ENCODE measurements at places on chromosomes 11 and 22.

- no peak for DNase-seq
Observed at GRCh38 chr11:73221451-73221850, 3.4 kb downstream of the P2RY2 start.

- DNase-seq, result no peak
Observed at GRCh38 chr22:39275814-39276439, 31.1 kb upstream of the PDGFB start.

DNA sequence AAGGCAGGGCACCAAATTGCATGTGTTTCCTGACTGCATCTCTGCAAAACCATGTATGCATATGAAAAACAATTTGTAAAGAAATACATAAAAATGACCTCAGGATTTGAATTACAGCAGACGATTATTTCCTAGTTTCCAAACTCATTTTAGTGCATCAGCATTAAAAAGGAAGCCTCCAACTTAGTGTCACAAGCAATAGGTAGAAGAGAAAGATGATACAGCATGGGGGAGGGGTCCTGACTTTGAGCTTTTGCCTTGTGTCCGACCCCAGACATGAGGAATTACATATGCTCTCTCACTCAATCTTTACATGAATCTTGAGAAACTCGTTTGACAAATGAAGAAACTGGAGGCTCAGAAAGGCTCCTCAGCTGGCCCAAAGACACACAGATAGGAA, 294.6 kb upstream of the NARS2 start:
- no peak for DNase-seq

- no peak for DNase-seq
Observed at GRCh38 chr11:11478687-11479086, 125.6 kb upstream of the CSNK2A3 start.

- DNase-seq, result peak; percentile 58
Observed at GRCh38 chr11:114315749-114316368, 19.7 kb downstream of the NNMT start.

DNA sequence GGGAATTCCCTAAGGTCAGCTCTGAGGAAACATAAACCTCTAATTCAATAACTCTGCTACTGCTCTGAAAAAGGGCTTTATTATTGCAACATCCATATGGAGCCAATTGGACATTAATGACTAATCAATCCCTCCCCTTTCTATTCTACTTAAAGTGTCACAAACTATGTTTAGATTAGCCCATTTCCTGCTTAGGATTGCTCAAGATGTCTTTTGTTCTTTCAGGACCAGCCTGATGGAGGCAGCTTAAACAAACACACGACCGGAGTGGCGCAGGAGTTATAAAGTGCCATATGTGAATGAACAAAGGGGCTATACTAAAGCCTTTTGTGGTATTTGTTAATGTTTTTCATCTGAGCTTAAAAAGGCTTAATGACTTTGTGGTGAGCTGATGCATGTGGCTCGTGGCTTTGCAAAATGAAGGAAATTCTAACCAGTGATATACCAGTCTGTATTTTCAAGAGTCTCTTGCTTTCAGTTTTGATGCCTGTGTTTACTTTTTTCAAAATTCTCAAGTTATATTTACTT, 354.4 kb downstream of the SOX6 start:
- peak; percentile 19 for DNase-seq

DNA sequence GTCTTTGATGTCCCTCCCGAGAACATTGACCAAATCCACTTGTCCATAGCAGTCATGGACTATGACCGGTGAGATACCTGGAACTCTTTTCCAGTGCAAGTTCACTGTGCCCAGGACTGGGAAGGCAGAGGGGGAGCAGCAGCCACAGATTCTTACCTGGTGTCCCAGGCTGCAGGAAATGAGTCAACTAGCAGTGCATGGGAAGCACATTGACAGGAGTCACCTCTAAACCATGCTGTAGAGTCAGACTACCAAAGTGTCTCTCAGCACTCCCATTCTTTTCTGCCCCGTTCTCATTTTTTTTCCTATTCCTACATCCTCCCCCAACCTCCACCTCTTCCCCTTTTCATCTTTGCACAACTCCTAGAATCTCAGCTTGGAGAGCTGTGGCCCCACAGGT, 67.2 kb upstream of the OLFML1 start:
- DNase-seq, result no peak

- DNase-seq, result no peak
Observed at GRCh38 chr22:27255580-27255979, 546.0 kb downstream of the MN1 start.

DNA sequence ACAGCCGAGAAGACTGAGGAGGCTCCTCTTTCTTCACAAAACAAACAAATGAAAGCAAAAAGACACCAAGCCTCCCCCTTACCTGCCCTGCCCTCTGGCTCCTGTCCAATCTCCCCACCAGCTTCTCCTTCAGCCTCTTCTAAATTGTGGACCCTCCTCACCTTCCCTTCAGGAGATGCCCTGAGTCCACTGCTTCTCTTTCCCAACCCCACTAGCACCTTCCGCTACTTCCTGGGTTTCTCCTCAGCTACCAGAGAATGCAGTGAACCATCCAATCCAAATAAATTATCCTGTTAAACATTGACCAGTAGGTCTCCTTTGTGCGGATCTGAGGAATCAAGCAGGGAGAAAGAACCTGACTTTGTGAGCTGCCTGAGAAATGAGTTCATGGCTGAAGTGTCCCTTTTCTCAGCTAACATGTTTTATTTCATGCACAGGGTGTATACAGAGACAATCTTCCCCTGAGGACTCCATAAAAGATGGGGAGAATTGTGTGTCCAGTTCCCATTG, 63.2 kb upstream of the VPREB1 start:
- DNase-seq, result peak; percentile 55

GRCh38 chr11:64290352-64291261, 495 bp upstream of the KCNK4 start:
- no peak for DNase-seq

GRCh38 chr11:92758241-92758780, 211.1 kb upstream of the MTNR1B start:
- no peak for DNase-seq

- DNase-seq, result no peak
Observed at GRCh38 chr22:27802346-27803073, 954 bp upstream of the MN1 start.

DNA sequence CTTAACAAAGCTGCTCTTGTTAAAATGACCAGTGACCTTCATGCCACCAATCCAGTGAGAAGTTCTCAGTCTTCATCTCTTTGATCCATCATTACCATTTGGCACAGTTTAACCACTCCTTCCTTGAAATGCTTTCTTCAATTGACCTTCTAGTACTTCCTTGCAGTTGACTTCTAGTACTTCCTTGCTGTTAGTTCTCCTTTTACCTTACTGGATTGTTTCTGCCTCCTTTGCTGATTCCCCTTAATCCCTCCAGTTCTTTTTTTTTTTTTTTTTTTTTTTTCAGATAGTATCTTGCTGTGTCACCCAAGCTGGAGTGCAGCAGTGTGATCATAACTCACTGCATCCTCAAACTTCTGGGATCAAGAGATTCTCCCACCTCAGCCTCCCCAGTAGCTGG, 66.0 kb upstream of the HORMAD2 start:
- DNase-seq, result no peak

DNA sequence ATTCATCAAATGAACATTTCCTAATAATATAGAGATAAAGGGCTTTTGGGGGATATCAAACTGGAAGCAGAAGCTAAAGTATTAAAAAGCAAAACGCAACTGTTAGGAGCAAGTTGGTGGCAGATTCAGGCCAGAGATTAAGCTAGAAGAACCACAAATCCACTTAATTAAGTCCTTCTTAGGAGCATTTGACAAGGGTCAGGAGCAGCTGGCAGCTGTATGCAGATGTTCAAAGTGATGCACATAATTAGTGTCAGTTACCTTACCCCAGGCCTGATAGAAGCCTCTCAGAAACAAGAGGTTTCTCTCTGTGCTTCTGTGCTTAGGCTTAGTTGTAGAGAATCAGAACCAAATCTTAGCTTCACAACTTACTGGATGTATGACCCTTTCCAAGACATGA, 546.5 kb upstream of the ANO5 start:
- no peak for DNase-seq

DNA sequence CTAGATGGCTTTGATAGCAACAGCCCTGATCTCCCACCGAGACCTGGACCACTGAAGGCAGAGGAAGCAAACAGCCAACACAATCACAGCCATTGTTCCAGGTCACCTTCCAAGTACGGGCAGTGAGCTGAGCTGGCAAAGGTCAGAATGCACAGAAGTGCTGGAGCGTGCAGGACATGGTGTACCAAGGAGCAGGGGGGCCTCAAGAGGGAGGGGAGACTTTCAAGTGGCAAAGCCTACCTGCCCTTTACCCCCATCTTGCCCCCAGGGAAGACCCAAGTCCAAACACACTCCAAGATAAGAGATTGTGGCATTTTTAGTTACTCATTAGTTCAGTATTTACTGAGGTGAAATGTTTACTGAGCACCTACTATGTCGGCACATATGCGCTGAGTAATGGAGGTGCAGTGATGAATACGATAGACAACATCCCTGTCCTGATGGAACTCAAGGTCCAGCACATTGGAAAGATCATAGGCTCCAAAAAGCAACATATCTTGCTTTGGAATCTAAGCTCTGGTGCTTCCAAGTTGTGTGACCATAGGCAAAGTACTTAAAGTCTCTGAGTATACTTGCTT, 26.0 kb upstream of the TTC12 start:
- no peak for DNase-seq

DNA sequence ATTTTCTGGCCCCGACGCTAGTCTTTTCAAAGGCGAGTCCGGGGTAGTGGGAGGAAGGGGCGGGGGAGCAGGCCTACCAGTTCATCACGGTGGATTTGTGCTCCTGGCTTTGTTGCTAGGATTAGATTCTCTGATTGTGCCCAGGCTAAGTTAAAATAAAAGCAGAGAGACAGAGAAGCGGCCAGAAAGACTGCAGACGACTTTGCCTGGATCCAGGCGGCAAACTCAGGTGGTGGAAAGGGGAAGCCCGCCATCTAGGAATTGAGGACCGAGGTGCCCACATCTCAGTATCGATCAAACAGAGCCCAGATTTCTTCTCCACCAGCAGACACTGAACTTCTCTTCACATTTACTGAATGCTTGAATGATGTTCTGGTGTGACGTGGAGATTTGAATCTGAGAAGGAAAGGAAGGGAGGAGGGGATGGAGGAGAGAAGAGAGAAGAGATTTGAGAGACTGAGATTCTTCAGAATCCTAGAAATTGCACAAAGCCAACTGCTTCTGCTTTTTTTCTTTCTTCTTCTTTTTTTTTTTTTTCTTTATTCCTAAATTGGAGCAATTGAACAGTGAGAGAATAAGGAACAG, 2.7 kb downstream of the FAT3 start:
- no peak for DNase-seq

GRCh38 chr11:71307811-71308645, 55.7 kb upstream of the SHANK2 start:
- no peak for DNase-seq

DNA sequence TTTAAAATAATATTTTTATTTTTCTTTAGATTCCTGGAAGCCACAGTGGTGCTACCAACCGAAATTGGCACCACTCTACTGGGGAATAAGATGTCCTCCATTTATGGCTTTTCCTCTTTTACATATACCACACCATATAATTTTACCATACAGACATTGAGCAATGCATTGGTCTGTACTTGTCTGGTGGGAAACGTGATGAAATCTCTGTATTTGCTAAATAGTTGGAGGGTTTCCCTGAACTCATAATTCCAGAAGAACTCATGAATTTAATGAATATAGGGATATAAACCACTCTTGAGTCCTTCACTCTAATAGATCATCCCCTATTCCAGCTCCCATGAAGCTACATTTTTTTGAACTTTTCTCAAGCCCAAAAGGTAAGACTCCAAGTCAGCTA, 28.0 kb upstream of the MMP13 start:
- DNase-seq, result no peak

GRCh38 chr11:130908061-130908460, 8.2 kb downstream of the SNX19 start:
- no peak for DNase-seq

- no peak for DNase-seq
Observed at GRCh38 chr11:850775-851763, 8.4 kb downstream of the TSPAN4 start.

- no peak for DNase-seq
Observed at GRCh38 chr11:95647871-95648270, 141.7 kb downstream of the FAM76B start.

DNA sequence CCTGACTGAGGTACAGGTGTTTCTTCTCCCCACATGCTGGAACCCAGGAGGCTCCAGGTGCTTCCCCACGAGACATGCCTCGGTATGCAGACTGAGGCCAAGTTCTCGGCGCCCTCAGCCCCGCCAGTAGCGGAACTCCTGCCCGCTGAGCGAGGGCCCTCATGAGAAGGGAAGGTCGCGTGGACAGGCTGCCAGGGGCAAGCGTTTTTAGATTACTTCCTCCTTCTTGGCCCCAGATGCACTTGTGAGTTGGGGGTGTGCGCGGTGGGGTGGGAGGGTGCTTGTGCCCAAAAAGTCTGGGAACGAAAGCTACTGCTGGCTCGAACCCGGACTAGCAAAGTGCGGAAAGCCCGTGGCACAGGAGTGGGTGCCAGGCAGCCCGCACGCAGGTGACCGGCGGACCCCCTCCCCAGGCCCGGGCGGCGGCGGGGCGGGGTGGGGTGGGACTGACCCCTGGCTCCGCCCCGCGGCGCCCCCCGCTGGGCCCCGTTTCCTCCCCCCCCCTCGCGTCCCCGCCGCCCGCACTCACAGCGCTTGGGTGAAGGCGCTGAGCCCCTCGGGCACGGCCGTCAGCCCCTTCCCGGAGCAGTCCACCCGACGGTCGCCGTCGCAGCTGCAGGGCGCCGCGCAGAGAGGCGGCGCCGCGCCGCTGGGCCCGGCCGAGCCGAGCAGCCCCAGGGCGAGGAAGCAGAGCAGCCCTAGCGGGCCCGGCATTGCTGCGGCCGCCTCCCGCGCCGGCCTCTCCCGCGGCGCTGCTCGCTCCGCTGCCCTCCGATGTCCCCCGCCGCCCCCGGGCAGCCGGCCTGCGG, 797 bp downstream of the LGR4 start:
- DNase-seq, result peak; percentile 52

DNA sequence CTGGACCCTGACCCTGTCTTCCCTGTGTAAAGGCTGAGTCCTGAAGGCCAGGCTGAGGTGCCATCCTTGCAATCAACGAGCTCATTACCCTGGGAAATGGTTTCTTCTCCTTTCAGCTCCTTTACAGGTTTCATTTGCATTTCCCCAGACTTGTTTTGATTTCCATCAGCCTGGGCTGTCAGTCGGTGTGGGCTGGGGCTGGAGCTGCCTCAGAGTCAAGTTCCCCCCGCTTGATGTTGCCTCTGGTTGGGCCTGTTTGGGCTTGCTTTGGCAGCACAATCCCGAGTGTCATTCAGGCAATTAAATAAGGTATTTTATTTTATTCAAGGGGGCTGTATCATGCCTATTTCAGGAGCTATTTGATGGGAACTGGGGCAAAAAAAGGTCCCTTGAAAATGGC, 424.9 kb downstream of the INSC start:
- no peak for DNase-seq

Measured in HuH-7 (cell line).